Stimulated activated CD8-positive, alpha-beta memory T cell treated with anti-CD3 and anti-CD28 coated beads, Interleukin-7, amount 100 ng/mL, for 1 hour (primary cell): ENCODE measurements at places on chromosomes 7 and 10.

GRCh38 chr10:47169581-47169980 is 130.4 kb upstream of the GDF10 start:
- no peak for DNase-seq

DNA sequence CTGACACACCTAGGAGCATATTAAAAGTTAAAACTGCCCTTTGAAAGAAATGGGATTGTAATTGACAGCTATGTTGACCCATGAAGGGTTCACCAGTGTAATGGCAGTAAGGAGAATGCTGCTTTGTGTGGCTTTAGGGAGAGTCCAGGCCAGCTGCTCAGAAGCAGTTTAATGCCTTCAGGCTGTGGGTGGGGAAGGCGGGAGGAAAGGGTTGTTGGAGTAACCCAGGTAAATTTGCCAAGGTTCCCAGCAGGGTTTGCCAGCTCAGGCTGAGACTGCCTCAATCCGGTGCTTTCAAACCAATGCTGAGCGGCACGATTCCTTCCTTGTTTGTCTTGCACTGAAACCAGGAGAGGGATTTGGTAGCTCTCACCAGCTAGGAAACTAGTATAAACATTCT is 637.2 kb downstream of the INHBA start:
- no peak for DNase-seq

DNA sequence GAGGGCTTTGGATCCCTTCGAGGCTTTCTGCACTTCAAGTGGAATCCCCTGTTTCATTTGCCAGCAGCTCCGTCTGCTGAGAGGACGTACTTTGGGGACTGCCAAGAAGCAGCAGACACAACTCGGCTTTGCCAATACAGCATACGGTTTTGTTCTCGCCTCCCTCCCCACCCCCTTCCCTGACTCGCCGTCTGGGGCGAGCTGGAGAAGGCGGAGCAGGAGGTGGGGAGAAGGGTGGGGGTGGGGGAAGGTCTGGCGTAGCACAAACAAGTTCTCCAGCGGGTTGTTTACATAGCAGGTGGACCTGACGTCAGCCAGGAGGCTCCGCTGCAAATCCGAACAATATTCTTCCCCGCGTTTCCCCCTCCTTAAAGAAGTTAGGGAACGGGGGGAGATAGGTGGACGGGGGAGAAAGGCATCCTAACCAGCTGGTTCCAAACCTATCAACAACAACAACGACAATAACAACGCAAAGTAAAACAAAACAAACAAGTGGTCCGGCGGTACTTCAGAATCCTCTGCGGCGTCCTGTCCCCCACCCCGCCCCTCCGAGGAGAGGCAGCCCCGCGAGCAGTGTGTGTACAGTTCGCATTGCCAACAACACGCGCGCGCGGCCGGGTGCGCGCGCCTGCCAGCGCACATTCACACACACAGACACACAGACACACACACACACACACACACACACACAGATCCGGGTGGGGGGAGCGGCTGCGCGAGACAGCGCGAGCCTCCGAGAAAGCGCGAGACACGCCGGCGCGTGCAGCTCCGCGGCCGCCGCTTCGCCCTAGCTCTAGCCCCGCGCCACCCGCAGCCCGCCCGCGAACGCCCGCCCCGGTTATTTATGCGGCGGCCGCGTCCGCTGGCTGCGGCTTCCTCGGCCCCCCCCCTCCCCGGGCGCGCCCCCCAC is 167.0 kb upstream of the PPP1R3A start:
- no peak for DNase-seq

GRCh38 chr7:126411821-126412383 is 840.8 kb downstream of the GRM8 start:
- DNase-seq: no peak

DNA sequence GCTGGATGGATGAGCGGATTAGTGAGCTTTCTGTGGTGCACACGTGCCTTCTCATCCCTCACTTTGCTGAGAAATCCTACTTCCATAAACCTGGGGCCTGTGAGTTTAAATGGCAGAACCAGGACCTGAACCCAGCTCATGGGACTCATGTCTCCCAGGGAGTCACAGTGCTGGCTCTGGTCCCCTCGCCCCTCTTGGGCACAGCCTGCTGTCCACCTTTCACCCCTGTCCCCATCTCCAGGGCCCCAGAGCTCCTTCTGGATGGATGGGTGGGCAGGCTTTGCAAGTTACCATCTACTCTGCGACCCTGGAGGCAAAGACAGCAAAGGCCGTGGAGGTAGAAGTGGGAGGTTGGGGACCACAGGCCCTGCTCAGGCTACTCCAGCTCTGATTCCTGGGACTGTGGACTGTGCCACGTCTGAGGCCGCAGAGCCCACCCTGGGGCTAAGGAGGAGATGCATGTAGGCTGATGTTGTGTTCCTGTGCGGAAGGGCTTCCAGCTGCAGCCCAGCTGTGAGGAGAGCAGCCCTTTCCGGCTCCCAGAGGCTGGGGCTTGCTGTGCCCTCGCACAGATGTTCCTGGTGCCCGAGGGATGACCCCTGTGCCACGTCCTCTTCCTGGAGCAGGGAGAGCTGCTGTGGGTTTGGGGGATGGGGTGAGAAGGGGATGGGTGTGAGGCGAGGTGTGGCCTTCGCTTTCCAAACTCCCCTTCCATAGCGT is 40.3 kb downstream of the PRF1 start:
- no peak for DNase-seq

- no peak for DNase-seq
These were observed 174.3 kb downstream of the ADAM12 start for GRCh38 chr10:126214021-126214420.

DNA sequence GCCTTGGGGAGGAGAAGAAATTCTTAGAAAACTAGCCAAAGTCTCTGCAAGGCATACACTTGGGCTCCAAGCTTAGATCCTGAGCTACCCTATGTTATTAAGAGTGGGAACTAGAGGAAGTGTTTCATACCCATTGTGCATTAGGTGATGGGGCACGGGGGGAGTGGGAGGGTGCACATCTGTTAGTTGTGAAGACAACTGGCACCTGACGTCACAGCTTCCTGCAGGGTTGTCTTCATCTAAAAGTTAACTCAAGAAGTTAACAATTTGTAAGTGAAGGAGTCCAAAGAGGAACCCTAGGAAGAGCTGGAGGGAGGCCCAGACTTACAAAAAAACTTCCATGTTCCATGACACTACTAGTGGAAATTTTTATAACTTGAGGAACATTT is 158.1 kb downstream of the ADRA2A start:
- DNase-seq: no peak

- no peak for DNase-seq
These were observed 616.4 kb upstream of the MGMT start for GRCh38 chr10:128850647-128851046.

- no peak for DNase-seq
These were observed 216.3 kb downstream of the CHRM2 start for GRCh38 chr7:137084607-137085380.

DNA sequence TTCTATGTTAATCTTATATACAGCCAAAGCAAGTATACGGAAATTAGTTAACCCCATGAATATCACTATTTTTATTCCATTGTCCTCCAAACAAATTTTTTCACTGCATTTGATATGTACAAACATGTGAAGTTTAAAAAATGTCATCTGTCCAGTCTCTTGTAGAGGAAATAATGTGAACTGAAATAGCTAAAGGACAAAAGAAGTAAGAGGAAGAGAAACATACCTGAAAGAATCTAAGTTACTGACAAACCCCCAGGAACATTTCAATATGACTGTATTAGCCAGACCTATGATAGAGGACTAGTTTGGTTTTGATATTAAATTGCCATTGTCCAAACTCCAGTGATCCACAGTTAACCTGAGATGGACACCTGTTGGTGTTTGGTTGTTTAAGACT is 80.6 kb downstream of the NRCAM start:
- DNase-seq: no peak

GRCh38 chr10:23291551-23292334 is 52.9 kb downstream of the C10orf67 start:
- no peak for DNase-seq

GRCh38 chr7:106563466-106564150 is 97.3 kb downstream of the CCDC71L start:
- no peak for DNase-seq

DNA sequence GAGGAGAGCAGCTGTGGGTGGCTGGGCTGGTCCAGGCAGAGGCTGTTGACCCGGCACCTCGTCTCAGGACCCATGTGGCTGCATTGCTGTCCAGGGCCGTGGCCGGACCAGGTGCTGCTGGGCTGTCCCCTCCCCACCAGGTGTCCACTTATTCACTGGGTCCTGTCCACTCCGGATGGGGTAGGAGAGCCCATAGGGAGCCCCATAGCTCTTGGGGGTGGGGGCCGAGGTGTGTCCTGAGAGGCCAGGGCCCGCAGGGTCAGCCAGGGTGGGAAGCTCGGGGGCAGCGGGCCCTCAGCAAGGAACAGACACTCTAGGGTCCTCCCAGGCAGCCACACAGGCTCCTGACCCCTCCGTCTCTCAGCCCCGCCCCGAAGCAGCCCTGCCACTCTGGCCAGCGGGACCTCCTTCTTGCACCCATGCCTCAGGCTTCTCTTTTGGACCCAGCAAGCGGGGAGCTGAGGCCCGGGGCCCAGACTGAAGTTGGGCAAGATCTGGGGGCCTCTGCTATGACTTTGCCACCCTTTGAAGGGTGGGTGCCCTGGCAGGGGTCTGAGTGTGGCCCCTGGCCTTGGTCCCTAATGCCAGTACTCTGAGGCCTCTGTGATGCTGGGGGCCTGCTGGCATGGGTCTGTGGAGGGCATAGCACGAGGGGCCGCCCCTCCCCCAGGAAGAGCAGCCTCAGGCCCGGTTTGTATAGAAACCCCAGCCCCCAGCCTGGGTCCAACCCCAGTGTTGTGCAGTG is 86.4 kb downstream of the NKX6-2 start:
- no peak for DNase-seq

DNA sequence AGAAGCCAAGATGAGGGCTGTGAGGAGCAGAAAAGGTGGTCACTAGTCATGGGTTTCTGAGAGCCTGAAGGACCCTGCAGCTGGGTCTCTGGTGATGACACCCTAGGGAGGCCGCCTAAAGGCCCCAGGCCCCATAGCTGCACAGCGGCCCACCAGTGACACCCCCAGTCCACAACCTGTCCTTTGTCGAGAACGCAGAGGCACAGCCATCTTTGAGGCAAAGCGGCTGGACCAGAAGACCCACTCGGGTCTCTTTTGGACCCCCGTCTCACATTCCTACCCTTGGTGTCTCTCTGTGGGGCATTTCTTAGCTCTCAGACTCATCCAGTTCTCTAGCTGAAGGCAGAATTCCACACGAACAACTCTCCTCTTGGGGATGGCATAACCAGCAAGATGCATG is 18.8 kb downstream of the JCAD start:
- DNase-seq: no peak

DNA sequence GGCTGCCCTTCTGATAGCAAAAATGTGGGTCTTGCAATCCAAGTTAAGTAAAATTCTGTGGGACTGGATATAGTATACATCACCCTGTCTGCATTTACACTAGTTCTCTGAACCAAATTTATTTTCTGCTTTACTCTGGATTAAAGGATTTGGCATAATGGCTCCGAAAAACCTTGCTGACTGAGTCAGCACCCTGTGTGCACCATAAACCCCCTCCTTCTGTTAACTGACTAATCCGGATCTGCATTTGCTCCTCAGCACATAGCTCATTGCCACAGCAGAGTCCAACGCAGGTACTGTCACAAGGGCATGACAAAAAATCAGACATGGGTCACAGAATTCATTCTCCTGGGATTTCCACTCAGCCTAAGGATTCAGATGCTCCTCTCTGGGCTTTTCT is 1.3 kb downstream of the OR2A5 start:
- DNase-seq: no peak

DNA sequence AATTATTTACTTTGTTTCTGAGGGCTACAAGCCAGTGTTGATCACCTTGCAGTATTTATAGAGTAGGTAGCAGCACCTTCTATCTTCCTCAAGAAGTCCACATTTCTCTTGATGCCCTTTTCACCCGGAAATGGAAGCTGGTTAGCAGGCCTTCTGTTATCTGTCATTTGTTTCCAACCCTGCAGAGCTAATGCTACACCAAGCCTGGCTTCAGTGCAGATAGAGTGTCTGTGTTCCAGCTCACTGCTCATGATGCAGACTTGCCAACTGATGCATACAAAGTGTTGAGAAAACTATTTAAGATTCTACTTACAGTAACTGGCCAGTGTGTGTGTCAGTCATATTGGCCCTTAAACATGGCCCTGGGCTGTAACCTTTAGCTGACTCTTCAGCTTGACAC is 301.0 kb downstream of the LHFPL3 start:
- DNase-seq: no peak

GRCh38 chr10:129330211-129330610 is 136.8 kb upstream of the MGMT start:
- DNase-seq: no peak

GRCh38 chr10:86306628-86307278 is 59.8 kb downstream of the GRID1 start:
- DNase-seq: no peak

- no peak for DNase-seq
These were observed 283.0 kb downstream of the TCF7L2 start for GRCh38 chr10:113232928-113233511.

DNA sequence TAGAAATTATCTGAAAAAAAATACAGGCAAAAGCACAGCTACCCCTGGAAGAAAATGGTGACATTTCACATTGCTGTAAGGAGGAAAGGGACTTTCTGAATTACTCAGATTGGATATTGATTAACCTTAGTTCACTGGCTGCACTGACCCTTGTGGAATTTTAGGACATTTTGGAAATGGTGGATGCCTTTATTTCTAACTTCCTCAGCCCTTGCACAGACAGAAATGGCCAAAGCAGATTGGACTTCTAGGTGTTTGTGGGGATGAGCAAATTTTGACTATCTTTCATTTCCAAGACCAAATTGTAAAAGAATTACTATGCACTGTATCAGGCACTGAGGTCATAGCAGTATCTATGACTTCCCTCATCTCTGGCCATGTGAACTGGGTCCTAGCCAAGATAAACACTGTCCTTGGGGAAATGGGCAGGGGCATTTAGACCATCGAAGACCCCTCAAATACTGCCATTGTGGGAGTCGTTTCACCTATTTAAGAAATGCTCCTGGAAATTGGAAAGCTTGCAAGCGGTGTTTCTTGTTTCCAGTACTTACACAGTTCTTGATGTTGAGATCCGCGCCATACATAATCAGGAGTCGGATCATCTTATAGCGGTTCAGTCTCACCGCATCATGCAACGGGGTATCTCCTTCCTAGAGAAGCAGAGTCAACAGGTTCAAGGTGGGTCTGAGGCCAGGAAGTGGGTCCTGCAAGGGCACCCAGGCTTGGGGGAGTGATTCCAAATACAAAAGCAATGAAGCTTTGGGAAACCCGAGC is 5.7 kb downstream of the ANKRD1 start:
- no peak for DNase-seq

DNA sequence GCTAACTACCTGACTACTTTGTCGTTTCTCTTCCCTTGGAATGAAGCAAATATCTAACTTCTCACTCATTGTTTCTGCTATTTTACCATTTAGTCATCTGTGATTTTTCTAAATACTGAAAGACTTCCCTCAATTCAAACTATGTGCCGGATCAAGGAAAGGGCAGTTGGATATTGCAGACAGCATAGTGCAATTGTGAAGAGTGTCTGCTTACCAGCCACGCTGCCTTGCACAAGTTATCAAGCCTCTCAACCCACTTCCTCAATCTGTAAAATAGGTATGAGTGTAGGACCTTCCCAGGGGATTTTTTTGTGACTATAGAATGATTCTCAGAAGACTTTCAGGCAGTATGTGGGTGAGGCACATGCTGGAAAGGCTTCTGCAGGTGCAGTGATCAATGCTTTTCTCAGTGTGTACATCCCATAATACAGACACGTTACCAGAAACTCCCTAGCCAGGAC is 54.3 kb downstream of the EGFR start:
- DNase-seq: no peak
